Body of pancreas (tissue), 4 donors: ENCODE measurements at places on chromosomes 7 and 10. TPM values are rescaled to one million over a fixed set of nuclear protein-coding genes. Genes with fewer than 3 reads are reported as not detected.

CPSF4 gene
- 24.4 TPM for total RNA-seq

ZNF511 gene
- 22.7 TPM for total RNA-seq

SLC16A9 gene
- 2.6 TPM for total RNA-seq

SEMA3C gene
- 3.4 TPM for total RNA-seq

HOXA4 gene
- 0.78 TPM for total RNA-seq

GRCh38 chr7:20140291-20141001 lies 76.7 kb downstream of the MACC1 start:
- no peak for DNase-seq

DNA sequence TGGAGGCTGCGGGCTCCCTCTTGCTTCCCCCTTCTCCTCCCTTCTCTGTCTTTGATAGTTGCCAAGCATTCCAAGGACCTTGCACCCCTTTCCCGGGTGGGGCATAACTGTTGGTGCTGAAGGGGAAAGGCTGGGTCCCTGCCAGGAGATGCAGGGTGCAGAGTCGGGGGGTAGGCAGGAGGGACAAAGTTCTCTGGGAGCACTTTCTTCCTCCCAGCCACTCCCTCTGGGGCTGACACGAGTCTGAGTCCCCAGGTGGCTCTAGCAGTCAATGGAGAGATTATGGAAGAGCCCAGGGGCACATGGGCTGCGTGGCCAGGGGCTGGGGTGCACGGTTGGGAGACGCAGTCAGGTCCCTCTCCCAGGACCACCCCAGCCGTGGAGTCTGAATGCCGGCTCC lies 2.1 kb downstream of the CLDN15 start:
- no peak for DNase-seq

- no peak for DNase-seq
Observed at GRCh38 chr7:151261529-151261928, 13.0 kb upstream of the SMARCD3 start.

DNA sequence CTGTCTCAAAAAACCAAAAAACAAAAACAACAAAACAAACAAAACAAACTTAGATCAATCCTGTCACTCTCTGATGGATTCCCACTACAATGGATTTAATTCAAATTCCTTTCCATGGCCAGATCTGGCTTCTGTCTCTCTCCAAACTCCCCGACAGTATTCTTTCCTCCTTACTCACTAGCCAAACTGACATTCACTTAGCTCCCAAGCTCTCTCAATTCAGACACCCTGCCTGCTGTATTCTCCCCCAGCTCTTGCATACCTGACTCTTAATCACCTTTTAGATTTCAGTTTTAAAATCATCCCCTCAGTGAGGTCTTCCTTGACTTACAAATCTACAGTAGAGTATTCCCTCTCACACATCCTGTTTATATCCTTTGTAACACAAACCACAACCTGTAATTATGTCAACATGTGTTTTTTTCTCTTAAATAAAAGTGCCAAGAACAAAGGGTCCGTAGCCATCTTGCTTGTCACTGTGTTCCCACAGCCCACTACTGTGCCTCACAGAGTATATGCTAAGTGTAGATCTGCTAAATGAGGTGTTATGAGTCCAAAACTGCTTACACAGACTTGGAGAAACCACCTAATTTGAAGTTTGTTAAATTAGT lies 14.4 kb downstream of the HERPUD2 start:
- DNase-seq = no peak

DNA sequence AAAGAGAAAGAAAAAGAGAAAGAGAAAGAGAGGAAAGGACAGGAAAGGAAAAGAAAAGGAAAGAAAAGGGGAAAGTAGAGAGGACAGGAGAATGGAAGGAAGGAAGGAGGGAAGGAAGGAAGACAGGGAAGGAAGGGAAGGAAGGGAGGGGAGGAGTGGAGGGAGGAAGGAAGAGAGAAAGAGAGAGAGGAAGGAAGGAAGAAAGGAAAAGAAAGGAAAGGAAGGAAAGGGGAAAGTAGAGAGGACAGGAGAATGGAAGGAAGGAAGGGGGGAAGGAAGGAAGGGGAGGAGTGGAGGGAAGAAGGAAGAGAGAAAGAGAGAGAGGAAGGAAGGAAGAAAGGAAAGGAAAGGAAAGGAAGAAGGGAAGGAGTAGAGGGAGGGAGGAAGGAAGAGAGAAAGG lies 96.4 kb upstream of the APBB1IP start:
- DNase-seq = no peak

- DNase-seq = no peak
Observed at GRCh38 chr10:130655313-130656186, 519.4 kb downstream of the GLRX3 start.

DNA sequence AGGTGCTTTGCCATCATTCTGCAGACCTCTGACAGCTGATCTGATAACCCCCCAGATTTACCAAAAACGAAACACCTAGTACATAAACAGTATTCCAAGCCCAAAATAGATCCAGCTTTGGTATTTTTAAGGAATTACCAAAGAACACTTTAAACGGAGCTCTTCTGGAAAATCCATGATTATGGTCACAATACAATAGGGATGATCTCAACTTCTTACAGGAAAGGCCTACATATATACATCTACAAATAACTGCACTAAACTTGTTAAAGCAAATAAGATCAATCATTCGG lies 69.7 kb downstream of the HTR7 start:
- no peak for DNase-seq

DNA sequence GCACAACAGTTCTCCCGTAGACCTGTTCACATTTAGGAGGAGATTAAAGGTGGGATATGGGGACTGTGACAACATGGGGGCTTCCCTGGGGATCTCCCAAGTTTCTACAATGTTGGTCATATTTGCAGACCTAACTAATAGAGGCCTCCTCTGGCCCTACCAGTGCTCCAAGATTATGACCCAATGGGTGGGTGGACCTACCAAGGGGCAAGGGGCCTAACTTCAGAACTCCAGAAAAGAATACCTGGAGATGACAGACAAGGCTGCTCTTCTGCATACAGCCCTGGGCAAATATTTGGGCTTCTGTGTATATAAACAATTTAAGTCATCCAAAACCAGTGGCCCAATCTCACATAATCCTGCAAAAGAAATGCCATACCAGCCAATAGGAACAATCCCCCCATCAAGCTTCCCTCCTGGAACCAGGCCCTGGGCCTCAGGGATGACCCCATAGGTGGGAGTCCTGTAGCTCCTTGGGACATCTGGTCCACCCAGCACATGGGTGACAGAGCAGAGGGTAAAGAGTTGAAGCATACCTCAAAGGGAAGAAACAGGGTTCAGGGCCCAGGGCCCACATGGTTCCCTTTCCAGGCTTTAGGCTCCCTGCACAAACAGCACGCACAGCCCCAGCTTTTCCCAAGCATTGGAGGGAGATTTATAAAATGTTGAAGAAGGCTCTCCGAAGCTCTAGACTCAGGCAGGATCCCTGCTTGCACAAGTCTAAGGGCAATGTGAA lies 86.1 kb upstream of the CHST15 start:
- no peak for DNase-seq

DNA sequence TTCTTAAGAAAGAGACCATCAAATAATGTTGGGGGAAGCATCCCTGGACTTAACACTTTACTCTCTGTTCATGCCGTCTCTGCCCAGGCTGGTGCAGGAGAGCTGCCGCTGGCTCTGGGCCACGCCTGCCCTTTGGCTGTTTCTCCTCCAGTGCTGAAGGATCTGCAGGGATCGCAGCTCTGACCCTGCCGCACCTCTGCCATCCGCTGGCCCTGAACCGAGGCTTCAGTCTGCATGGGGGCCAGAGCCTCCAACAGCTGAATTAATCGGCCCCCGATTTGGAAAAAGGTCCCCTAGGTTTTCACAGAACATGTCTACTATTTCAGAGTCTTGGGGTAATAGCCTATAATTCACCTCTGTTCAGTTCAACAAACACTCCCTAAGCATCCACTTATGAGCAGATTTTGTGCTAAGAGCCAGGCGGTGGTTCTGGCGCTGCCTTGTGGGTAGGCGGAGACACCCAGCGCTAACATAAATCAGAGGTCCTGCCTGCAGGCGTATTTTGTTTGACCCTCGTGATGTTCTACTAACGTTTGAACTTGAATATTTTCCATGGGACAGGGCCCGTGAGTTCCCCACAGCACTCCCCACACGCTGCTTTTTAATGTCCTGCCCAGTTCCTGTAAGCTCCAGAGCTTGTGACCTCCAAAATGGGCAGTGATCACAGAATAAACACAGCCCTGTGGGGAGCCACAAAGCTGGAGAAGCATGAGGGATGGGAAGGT lies 99.0 kb downstream of the DYNC2I1 start:
- no peak for DNase-seq
